T-helper 1 cell (primary cell): ENCODE measurements at places on chromosomes 2 and 18.

GRCh38 chr2:173193925-173194324 is 118.3 kb downstream of the MAP3K20 start:
- DNase-seq, result no peak

DNA sequence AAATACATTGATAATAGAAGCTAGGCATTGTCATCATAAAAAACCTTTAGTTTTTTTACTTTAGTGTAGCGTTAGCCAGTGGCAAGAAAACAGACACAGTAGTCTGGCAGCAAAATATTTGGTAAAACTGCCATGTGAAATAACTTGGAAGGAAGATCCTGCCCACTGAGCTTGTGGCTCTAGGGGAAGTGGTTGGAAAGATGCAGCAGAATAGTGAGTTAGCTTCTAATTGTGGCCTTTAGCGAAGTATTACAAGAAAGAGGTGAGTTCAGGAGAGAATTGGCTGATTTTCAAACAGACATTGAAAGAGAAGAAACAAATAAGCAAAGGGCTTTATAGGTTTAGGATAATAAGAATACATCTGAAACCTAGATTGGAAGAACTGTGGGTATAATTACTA is 1887.8 kb upstream of the CELF4 start:
- DNase-seq, result no peak

GRCh38 chr18:8562919-8563318 is 46.3 kb upstream of the RAB12 start:
- no peak for DNase-seq

- DNase-seq, result no peak
Measured at GRCh38 chr2:189933911-189934399, 128.6 kb downstream of the MSTN start.

- no peak for DNase-seq
Measured at GRCh38 chr2:153963256-153963655, 91.5 kb downstream of the GALNT13 start.

GRCh38 chr2:240205772-240206171 is 65.3 kb upstream of the OTOS start:
- DNase-seq, result no peak

DNA sequence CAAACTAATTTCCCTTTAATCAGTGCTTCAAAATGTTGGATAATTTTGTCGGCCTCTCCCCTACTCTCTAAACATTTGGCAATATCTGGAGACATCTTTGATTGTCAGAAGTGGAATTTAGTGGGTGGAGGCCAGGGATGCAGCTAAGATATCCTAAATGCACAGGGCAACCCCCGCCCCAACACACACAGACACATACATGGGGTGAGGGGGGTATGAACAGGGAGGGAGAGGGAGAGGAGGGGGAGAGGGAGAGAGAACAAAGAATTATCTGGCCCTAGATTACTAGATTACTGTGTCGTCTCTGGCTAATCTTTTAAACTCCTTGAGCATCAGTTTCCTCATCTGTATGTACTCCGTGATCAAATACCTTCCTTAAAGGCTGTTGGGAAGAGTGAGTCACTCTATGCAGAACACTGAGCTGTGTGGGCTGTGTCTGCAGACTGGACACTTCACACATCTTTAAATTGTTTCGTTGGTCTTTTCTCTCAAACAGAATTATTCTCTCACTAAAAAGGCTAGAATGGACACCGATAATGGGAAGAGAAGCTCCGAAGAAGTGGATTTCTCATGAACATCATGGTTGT is 2.9 kb downstream of the RNF149 start:
- no peak for DNase-seq

DNA sequence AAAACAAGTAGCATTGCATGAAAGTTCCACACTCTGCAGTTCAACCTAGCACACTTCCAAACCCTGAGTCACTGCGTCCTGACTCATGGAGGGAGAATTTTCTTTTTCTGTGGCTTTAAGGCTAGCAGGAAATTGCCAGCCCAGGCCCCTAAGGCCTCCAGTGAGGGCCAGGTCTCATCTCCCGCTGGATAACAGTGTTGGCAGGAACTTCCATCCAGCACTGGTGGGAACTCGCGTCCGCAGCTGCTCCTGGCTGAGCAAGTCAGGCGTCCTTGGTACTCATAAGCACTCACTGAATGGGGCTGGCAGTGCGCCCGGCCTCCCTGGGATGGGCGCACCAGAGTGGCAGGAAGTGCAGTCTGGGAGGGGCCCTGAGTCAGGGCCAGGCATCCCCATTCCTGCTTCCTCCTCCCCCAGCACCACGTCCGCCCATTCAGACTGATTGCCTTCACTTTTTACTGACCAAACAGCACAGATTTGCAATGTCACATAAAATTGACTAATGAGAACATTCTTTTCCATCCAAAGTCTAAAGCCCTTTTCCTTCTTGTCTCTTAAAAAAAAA is 14.3 kb downstream of the MALL start:
- no peak for DNase-seq

- DNase-seq, result no peak
Measured at GRCh38 chr2:164754157-164755093, 87.2 kb downstream of the COBLL1 start.

GRCh38 chr2:236250909-236251579 is 13.2 kb downstream of the ASB18 start:
- DNase-seq, result no peak

GRCh38 chr2:62998949-62999348 is 51.7 kb upstream of the OTX1 start:
- DNase-seq, result no peak

- DNase-seq, result no peak
Measured at GRCh38 chr2:108536133-108536780, 2.0 kb downstream of the LIMS1 start.

- DNase-seq, result no peak
Measured at GRCh38 chr2:36710858-36711515, 14.5 kb downstream of the VIT start.

GRCh38 chr2:20223407-20224163 is 1.3 kb downstream of the SDC1 start:
- DNase-seq, result no peak

DNA sequence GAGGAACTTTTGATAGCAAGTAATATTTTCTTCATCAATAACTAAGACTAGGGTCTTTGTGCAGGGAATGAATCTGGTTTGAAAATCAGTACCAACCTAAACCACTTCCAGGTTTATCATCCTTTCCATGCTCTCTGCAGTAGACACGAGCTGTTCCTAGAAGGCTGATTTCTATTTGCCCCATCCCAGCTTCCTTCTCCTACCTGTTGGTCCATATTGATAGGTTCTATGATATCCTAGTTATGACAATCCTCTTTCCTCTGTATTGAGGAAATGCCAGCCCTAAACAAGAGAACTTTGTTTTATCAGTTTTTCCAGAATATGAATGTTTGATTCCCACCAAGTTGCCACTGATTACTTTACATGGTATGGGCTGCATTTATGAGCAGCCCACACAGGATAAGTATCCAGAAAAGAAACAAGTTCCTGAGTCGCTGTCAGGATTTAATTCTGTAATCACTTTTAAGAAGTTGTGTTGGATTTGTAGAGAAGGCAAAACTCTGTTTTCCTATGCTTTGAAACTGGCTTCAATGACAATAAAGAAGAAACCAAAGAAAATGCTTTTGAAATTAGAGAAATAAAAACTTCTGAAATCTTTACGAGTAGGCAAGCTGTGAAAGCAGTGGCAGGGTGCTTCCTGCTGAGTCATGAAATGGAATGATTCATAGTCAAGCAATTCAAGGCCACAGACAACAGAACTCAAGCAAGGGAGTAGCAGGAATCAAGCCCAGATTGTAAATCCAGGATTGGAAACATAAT is 37.3 kb upstream of the TANK start:
- no peak for DNase-seq

GRCh38 chr2:2579814-2580213 is 248.7 kb upstream of the MYT1L start:
- DNase-seq, result no peak

DNA sequence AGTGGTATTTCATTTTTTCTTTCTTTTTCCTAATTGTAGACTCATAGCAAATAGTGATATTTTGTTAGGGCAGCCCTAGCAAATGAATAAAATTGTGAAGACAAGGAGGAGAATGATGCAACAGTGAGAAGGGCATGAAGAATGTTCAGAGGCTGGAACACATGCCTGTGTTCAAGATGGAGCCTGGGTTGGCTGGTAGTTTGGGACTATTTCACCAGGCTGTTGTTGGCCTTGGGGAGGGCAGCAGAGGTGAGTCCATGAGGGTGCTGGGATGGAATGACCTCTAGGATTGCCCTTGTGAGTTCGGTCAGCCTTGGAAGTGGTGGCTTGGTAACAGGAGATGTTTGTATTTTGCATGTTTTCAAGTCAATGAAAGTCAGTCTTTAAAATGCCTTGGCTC is 10.1 kb upstream of the CDC42EP3 start:
- no peak for DNase-seq

DNA sequence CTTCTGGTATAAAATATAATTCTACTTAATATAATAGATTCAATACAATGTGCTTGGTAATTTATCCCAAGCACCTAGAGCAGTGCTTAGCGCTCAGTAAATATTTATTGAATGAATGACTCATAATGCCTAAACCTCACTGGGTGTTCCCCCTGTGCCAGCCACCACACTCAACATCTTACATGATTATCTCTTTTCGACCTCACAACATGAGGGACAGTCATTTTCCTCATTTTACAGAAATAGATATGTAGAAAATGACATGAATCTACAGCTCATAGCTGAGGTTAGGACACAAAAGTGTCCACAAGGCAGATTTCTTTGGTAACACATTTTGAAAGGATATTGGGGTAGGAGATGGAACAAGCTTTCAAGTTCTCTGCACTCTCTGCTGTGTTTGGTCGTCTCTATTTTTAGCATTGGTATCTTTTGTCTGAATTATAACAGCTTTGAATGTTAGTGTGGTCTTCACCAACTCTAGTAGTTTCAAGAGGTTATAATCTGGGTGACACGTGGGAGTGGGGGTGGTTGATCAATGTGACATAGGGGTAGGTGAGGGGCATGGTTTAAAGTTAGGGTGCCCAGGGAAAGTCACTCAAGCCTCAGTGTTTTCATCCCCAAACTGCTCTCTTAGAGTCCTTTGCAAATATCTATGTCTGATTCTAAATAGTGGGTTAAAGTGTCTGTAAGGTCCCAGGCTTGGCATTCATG is 9.8 kb downstream of the MYOM1 start:
- no peak for DNase-seq

DNA sequence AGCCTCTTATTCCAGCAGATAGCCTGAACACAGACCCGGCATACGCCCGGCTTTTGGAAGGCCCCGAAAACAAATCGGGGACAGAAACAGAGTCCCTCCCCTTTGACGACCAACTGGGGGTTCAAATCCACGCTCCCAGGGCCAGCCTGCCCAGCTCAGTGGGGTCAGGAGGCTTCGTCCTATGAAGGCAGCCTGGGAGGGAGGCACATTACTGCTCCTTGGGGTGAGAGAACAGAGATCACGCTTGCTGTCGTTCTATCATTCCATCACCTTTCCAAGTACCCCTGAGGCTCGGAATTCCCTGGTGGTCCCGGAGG is 208.8 kb upstream of the SALL3 start:
- no peak for DNase-seq

DNA sequence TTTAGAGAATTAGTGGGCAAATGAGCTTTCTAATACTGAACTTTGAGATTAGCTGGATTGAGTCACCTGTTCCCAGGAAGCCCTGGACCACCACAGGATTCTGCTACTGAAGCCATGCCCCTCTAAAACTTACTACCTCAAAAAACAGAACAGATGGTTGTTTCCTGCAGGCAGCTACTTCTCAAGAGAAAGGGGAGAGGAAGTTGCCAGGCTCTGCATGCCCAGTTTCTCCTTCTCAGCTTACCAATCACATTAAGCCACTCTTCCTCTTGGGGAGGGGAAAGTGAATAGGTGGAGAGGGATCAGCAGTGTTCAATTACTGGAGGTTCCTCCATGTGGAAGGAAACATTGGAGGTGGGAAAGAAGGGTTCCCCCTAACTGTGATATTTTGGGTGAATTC is 24.9 kb upstream of the C1GALT1C1L start:
- DNase-seq, result no peak

DNA sequence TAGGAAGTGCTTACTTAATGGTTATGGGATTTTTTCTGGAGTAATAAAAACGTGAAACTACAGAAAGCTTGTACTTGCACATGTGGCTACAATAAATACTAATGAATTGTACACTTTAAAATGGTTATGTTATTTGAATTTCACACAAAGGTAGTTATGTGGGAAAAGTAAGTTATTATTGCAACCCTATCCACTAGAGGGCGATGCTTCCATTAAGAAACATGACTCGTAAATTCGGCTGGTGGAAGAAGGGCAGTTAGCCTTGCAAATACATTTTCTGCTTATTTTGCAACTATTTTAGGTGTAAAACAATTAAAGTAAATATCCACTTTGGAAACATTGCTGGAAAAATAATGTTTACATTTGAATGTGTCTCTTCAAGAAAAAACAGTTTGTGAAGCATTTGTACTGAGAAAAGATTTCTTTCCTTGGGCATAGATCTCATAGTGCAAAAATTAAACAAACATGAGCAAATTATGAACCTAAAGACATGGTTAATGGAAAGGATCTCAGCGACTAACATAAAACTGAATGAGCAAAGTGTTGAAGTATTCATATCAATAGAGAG is 68.1 kb upstream of the CSRNP3 start:
- DNase-seq, result no peak

GRCh38 chr18:6722690-6723089 is 6.8 kb upstream of the ARHGAP28 start:
- no peak for DNase-seq

- DNase-seq, result no peak
Measured at GRCh38 chr2:172863341-172863740, 127.7 kb downstream of the RAPGEF4 start.

- no peak for DNase-seq
Measured at GRCh38 chr2:207673431-207673830, 38.0 kb upstream of the CCNYL1 start.

DNA sequence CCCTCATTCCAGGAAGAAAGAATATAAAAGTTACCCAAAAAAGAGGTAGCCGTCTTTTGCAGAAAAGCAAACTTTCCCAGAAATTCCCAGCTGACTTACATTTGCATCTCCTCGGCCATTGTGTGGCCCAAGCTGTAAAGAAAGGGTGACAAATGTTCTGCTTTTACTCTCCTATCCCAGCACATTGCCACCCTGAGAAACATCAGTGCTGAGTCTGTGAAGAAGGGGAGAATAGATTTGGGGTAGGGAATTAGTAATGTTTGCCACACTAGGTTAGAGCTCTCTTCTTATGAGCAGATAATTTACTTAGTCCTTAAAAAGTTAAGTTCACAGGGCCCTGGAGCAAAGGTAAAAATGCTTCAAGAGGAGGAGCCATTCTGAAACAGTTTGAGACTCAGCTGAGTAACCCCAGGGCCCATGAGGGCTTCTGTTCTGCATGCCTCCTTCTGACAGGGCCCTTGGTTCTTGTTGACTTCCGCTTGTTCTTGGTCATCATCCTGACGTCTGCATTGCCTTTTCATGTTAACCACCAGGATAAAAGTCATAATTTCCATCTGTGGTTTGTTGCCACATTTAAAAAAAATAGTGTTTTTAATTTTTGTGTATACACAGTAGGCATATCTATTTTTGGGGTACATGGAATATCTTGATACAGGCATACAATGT is 550.7 kb downstream of the RNF144A start:
- no peak for DNase-seq

GRCh38 chr2:191521608-191522208 is 156.2 kb upstream of the NABP1 start:
- no peak for DNase-seq
